ENCODE measurements at places on chromosomes 11 and 22.

GRCh38 chr11:528815-529727, 6.3 kb downstream of the HRAS start:
- DNase-seq = no peak

- DNase-seq = peak; percentile 68
Observed at GRCh38 chr11:107858217-107859070, at the start of gene SLC35F2. TSS of gene SLC35F2 (minus strand) at chr11:107858787. CDS start at chr11:107858767, 20 bp downstream.

DNA sequence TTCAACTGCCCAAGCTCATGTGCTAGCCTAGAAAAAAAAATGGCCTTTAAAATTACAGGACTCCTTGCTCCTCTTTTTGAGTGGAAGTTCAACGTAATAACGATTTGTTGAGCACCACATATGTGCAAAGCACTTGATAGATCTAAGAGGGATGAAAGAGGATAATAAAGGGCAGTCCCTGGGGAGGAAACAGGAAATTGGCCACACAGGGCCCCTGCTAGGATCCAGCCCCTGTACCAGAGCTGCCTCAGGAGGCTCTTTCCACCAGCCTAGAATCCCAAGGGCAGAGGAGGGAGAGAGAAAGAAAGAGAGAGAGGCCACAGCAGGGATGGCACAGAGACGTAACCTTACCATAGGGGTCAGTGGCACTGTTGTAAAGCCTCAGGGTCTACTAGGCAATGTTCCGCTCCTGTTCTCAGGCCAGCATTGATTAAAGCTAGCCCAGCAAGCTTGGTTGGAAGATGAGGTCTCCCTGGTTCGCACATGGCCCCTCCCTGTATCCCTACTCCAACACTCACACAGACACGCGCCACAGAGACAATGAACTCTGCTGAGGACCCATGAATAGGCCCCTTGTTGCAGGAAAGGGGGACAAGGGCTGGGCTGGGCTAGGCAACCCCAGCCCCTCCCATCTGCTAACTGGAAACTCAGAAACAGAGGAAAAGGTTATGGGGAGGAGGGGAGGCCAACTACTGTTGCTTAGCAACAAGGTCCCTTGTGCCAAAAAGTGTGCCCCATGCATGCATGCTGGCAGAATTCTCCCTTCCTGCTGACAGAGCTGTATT, at the start of gene TMPRSS5:
TMPRSS5 (minus strand) TSS at position 438 of the 785 bp plus-strand sequence; CDS start at position 354, 84 bp downstream.
- DNase-seq = no peak

GRCh38 chr11:92048415-92048814, 176.2 kb upstream of the FAT3 start:
- DNase-seq = no peak

DNA sequence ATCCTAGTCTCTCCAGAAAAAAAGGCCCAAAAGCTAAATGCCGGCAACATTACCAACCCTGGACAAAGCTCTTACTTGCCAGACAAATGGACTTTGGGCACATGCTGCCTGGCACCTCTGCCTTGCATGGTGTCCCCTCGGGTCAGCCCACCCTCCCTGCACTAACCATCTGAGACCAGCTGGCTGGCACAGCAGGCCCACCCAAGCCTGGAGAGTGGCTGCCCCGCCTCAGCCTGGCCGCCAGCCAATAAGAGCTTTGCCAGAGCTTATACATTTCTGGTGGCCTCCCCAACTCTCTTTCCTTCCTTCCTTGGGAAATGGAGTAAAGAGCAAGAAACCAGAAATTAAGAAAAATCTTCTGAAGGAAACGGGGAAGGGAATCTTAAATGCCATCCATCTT, 24.5 kb downstream of the MCHR1 start:
- no peak for DNase-seq

DNA sequence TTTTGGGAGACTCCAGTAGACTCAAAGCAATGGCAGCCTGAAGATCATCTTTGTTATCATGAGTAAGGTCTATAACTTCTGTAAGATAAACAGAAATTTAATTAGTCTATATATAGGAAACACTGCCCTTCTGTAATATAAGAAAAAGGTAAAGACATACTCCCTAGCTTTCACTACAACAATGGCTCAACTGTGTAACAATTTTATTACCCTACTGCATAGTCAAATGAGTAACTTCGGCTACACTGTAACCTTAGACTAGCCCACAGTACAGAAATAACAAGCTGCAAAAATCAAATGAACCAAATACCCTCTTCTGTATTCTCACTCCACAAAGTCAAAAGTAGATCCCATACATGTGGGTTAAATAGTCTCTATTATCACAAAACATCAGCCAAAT, 33.7 kb downstream of the USP28 start:
- DNase-seq = no peak

GRCh38 chr11:110467556-110467955, 37.8 kb downstream of the FDX1 start:
- no peak for DNase-seq

- no peak for DNase-seq
Observed at GRCh38 chr11:65571940-65572339, 398 bp upstream of the FAM89B start.

DNA sequence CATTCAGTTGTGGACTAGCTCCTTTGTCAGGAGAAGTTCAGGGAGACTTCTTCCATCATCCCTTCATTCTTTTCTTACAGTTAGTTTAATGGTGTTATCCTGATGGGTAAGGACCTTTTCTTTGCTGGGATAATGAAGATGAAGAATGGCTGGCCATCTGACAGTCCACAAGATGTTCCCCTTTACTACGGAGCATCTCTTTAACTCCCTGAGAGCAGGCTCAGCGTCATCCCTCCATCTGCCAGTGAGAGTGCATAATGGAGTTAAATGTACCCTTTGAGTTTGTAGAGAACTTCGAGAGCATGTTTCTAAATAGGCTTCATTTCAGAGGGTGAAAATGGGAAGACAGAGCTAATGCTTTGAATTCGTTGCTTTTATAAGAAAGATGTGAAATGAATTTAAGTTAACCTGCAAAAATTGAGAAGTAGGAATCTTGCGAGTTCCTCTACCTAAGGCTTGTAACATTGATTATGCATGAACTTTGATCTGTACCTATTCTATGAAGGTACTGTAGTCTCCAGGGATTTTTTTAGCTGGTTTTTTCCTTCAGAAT, 1.7 kb downstream of the EP300 start:
- DNase-seq = peak; percentile 32

DNA sequence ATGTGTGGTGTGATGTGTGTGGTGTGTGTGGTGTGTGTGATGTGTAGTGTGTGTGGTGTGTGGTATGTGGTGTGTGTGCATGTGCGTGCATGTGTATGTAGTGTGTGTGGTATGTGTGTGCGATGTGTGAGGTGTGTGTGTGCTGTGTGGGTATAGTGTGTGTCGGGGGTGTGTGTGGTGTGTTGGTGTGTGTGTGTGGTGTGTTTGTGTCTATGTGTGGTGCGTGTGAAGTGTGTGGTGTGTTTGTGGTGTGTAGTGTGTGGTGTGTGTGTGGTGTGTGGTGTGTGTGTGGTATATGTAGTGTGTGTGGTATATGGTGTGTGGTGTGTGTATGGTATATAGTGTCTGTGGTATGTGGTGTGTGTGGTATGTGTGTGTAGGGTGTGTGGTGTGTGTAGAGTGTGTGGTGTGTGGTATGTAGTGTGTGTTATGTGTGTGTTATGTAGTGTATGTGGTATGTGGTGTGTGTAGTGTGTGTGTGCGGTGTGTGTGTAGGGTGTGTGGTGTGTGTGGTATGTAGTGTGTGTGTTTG, 5.0 kb upstream of the PPP6R2 start:
- no peak for DNase-seq

All from CD4-positive, alpha-beta T cell treated with Interleukin-2 at 100 ng/mL for 4 hours (primary cell).